ENCODE measurements at places on chromosomes 3 and 15.
A peak's percentile ranks its signal among the peaks of the same experiment; 100 is the strongest.

DNA sequence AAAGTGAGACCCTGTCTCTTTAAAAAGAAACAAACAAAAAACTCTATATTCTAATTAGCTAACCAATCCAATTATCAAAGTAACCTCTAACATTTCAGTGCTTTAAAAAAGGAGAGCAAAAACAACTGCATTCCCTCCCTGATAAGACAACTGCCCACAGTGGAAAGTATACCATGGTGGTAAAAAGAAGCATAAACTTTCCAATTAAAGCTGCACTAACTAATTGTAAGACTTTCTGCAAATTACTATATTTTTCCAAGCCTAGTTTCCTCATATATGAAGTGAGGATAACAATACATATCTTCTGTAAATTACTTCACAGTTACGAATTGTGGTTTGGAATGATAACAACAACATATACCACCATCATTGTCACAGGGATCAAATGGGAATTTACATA is 35.5 kb downstream of the STAG1 start:
- no peak for DNase-seq

DNA sequence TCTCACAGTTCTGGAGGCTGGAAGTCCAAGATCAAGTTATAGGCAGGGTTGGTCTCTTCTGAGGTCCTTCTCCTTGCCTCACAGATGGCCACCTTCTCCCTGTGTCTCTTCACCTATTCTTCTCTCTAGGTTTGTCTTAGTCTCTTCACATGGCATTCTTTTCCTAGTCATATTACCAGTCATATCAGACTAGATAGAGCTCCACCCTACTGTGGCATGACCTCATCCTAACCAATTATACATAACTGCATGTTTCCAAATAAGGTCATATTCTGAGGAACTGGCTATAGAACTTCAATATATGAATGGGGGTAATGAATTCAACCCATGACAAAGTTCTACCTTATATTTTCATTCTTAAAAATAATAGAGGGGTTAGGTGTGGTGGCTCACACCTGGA is 196.4 kb upstream of the UBE3A start:
- peak; percentile 10 for DNase-seq

GRCh38 chr3:129343643-129344360 is 65.1 kb downstream of the HMCES start:
- DNase-seq, result no peak

GRCh38 chr3:138477120-138477519 is 42.7 kb downstream of the ESYT3 start:
- no peak for DNase-seq

DNA sequence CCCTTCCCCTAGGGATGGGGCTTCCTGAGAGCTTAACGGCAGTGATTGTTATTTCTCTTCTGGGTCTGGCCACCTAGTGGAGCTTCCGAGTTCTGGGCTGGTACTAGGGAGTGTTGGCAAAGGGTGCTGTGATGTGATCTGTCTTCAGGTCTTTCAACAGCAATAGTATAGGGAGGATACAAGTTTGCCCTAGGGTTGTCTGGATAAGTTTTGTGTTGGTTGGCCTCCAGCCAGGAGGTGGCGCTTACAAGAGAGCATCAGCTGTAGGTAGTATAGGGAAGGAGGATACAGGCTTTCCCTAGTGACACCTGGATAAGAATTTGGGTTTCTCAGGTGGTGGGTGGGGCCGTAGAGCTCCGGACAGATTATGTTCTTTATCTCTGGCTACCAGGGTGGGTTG is 19.2 kb upstream of the CPOX start:
- no peak for DNase-seq

DNA sequence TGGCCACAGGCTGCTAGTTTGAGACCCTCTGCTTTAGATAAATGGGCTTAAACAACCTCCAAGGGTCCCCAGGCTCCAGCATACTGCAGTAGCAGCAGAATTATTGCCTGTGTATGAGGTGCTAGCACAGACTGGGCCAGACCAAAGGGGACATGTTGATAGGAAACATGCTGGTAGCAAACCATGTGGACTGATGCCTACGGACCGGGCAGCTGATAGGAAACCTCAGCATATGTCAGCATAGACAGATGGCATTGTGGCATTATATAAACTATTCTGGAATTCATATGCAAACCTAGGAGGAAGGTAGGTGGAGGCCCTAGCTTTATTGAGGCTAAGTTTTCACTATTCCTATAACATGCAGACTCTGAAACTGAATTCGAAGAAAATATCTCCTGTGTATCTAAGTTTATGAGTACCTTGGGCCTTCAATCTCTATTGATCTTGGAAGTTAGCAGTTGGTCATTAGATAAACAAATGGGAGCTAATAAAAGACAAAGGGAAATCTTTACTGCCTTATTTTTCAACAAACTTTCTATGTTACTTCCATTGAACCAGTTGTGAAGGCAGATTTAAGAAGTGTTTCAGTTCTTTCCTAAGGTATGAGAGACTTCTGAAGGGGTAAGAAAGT is 1.7 kb upstream of the HGD start:
- no peak for DNase-seq

DNA sequence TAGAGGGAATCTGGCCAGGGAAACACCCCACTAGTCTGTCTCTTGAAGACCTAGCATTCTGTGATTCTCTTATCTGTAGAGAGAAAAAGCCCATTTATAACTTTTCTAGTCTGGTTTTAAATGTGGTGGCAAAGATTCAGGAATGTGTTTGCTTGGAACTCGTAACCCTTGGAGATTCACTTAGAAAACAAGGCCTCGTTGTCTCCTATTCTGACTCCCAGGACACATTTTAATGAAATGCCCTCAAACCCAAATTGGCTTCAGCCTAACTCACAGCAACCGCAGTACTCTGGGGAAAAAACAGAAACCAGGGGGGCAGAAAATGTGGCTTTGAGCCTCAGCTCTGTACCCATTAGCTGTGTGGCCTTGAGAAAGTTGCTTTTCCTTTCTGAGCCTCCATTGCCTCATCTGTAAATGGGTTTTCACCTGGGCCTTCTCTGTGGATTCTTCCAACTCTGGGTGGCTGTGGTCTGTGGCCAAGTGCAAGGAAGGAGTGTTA is 36.5 kb downstream of the RPLP1 start:
- DNase-seq, result no peak

DNA sequence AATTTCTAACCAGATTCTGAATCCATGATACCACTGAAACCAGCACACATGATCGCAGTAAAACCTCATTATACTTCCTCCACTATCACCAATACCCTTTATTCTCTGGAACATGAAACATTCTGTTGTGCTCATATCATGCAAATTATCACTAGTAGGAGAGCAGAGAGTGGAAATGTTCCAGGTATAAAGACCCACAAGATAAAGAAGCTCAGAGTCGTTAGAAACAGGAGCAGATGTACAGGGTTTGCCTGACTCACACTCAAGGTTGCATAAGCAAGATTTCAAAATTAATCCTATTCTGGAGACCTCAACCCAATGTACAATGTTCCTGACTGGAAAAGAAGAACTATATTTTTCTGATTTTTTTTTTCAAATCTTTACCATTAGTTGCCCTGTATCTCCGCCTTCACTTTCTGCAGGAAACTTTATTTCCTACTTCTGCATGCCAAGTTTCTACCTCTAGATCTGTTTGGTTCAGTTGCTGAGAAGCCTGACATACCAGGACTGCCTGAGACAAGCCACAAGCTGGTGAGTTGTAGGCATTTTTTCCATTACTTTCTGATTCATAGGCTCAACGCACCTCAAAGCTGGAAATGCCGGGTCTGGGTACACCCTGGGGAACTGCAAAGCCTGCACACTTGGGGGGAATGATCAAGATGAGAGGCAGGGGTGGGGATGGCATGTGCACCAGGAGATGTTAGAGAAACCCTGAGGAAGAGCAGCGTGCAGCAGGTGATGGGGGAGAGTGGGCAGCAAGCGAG is at the start of gene CCR2:
Gene CCR2, plus strand, starts transcription at position 465 of the 764 bp plus-strand sequence. CDS start 3,417 bp downstream, outside the sequence.
- no peak for DNase-seq

Measured in fibroblast of upper back skin (primary cell).